Activated CD4-positive, alpha-beta T cell treated with anti-CD3 and anti-CD28 coated beads for 36 hours (primary cell): ENCODE measurements at places on chromosomes 2 and 18. TPM values are rescaled to one million over a fixed set of nuclear protein-coding genes. Genes with fewer than 3 reads are reported as not detected.

MRPS5 gene
- total RNA-seq = 97.1 TPM

GPR35 gene
- 3.6 TPM for total RNA-seq

UGT1A3 gene
- not detected for total RNA-seq

CCBE1 gene
- total RNA-seq = not detected

NTSR2 gene
- not detected for total RNA-seq

CTAGE1 gene
- total RNA-seq = not detected

HOXD3 gene
- total RNA-seq = not detected

GPR39 gene
- total RNA-seq = not detected

- no peak for DNase-seq
These were observed 21.1 kb downstream of the ARHGAP15 start for GRCh38 chr2:143150287-143150686.

DNA sequence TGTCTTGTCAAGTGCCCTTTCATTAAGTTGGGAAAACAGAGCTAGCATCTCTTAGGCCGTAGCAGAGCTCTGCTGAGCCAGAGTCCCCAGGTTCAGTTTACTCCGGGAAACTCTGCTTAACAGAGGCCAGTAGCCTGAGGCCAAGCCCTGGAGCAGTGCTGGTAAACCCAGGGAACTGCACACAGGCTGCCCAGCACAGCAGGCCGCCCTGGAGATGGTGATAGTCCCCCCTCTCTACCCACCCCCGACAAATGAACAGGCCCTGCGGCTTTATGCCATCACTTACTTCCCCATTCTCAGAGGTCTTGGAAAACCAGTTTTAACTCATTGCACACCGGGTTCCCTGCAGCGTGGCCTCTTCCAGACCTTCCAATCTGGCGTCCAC is 3.5 kb downstream of the CNNM4 start:
- DNase-seq = no peak

DNA sequence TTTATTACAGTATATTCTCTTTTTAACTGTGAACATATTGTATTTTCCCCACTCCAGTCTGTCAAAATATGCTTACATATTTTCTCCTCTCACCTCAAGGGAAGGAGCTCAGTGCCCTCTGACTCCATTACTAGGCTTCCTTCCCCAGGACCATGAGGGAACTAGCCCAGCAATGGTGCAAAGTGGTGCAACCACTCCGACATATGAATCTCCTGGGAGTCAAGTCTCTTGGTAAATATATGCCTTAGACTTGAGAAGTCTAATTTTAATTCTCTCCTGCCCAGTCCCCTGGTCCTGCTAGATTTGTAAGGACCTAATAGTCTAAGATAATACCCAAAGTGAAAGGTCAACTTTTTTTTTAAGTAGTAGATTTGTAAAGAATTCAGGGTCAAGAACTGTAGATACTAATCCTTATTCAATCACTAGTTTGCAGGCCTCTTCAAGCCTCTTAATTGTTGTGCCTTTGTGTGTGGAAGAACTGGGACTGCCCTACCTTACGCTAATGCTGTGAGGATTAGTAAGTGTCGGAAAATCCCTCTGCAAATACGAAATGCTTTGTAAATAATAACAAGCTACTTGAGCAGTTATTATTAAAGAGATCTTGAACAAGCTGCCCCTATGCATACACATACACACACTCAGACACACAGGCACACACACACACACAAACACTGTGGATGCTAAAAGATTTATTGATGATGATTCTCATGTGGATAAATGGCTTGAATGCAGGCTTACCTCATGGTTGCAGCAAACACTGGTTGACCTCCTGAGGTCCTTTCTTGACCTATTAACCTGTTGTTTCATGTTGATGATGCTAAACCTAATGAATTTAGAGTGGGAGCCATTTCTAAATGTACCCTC is 251.2 kb upstream of the PARD3B start:
- DNase-seq = no peak

DNA sequence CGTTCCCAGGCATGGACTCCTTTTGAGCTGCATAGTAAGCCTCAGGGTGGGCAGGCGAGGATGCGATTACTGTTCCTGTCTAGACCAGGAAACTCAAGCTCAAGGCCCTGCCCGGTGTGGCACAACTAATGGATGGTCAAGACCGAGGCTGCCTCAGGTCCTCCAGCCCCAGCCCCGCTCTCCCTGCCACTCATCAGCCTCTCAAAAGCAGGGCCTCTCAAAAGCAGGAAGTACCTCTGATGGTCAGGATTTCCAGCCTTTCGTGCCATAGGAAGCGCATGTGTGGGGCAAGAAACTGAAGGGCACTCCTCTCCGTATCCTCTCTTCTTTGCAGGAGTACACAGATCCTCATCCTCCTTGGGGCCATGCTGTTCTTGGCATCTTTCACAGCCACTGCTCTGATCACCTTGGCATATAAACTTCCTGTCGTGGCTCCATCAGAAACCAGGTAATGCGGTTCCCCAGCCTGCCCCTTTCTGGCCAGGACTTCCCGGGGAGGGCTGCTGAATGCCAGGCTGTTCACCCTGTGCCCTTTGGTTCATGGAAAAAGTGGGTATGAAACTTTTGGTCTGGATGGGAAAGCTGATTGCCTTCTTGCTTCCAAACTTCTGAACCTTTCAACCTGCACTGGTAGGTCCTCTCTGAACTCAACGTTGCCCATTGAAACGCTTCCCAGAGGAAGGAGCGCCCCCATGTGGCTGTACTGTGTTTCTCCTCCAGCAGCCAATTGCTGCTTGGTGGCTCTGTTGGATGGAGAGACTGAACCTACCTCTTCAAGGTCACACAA is 82.8 kb upstream of the SEC11C start:
- peak; percentile 90 for DNase-seq

- DNase-seq = no peak
These were observed 963.4 kb upstream of the NRXN1 start for GRCh38 chr2:51995293-51995692.

GRCh38 chr18:11163665-11164064 is 14.3 kb upstream of the PIEZO2 start:
- DNase-seq = peak; percentile 36

DNA sequence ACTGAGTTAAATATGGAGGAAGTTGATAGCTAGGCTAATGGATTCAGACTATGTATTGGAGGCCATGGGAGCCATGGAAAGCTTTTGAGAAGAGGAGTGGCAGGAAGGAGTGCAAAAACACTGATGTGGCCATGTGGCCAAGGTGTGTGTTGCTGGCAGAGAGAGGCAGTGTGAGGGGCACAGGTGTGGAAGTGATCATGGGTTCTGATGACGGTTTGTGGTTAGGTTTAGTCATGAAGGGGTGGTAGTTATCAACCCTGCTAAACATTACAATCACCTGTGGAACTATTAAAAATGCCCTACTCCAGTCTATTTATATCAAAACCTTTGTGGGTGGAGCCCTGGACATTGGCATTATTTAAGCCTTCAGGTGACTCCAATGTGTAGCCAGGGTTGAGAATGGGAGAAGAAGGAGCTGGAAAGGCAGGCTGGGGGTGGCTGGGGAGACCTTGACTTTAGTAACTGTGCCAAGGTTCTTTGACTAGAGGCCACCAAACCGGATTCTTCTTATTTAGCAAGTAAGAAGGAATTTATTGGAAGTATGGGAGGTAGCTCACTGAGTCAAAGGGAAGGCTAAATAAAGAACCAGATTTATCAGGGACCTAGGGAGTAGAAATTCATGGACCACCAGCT is 13.5 kb downstream of the GPR39 start:
- no peak for DNase-seq

DNA sequence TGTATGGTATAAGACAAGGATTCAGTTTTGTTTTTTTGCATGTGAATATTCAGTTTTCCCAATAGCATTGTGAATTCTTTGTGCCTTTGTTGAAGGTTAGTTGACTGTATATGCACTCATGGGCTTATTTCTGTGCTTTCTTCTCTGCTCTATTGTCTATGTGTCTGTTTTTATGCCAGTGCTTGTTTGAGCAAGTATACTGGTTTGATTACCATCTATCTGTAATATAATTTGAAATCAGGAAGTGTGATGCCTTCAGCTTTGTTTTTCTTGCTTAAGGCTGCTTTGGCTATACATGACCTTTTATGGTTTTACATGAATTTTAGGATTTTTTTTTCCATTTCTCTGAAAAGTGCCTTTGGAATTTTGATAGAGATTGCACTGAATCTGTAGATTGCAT is 23.5 kb downstream of the COLEC11 start:
- DNase-seq = no peak

DNA sequence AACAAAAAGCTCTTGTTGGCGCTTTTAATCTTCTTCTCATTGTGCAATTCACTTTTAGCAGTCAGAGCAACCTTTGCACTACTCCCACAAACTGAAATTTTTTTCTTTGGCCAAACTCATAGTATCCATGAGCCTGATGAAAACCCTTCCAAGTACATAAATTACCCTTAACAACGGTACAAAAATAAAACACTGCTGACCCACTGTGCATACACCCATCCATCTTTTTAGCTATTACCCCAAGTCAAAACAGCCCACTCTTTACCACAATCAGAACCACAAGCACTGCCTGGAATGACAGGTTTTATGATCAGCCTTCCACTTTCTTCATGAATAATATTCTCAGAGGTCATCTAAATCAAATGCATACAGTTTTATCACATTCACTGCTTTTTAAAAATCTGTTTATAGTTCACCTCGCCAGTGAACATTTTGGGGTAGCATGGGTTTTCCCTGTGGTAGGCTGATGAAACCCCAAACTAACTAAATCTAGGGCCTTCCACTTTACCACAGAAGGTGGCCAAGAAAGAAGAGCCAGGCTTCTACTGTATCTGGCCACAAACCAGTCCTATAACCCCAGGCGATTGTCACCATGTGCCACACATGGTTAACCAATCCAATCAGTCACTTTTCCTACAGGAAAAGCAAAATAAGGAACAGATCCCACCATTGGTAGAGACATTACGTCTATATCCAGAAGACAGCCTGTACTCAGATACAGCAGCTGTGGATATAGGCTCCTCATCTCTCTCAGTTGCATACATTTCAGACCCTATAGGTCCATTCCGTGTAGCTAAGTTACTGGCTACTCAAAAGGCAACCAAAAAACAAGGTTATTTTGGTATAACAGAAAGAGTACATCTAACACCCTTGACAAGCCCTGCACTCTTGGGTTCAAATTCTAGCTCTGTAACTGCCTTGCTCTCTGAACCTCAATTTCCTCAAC is 171.3 kb downstream of the THADA start:
- peak; percentile 28 for DNase-seq

DNA sequence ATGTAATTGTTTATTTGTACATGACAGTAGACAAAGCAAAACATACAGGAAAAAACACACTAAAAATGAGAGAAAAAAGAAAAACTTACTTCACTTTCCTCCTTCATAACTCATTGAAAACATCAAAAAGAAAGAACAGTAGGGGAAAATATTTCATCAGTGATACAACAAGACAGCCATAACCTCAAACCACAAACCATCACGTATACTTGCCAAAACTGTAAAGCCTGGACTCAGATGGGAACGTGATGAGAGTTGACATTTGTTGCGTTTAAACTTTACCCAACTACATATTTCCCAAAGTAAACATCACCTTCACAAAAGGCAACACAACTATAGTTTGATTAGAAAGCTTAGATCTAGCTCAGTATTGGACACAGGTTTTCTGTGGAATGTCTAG is 278.2 kb upstream of the COL3A1 start:
- no peak for DNase-seq

GRCh38 chr18:6355789-6356589 is 58.7 kb downstream of the L3MBTL4 start:
- peak; percentile 11 for DNase-seq

- no peak for DNase-seq
These were observed 60.1 kb downstream of the GBX2 start for GRCh38 chr2:236107942-236108625.

- DNase-seq = no peak
These were observed 8.9 kb downstream of the CCL20 start for GRCh38 chr2:227822416-227823003.
